ENCODE measurements at places on chromosomes 11 and 22.

DNA sequence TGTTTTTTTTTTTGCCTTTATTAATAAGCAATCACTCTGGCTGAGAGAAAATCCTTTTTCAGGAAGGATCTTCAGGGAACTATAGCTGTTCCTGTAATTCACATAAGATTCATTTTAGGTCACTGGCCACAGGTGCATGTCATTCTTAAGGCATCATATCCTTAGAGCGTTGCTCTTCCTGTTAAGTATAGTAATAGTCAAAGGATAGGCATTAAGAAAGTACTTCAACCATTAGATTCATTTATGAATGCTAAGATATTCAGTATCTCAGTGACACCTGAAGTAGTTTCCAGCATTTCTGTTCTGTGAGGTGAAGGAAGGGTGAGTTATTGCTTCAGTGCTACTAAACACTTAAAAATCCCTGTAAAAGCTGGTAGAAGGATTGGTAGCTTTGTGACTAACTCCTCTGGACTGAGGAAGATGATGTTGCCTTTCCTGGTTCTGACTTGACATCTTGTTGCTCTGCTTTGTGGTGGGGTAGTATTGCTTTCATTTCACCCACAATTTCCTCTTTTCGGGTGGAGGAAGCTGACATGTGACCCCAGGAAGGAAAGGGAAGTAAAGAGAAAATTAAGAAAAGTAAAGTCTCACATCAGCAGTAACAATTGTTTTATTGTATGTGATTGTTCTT lies 34.7 kb downstream of the RNF169 start:
- H3K36me3 ChIP-seq: no peaks in the 10 kb centered on the region
- peaks cover 10% of the 10 kb centered on the region for H3K4me1 ChIP-seq
- H3K27ac ChIP-seq: no peak overlapping the region
- H3K27me3 ChIP-seq: no peaks in the 10 kb centered on the region

DNA sequence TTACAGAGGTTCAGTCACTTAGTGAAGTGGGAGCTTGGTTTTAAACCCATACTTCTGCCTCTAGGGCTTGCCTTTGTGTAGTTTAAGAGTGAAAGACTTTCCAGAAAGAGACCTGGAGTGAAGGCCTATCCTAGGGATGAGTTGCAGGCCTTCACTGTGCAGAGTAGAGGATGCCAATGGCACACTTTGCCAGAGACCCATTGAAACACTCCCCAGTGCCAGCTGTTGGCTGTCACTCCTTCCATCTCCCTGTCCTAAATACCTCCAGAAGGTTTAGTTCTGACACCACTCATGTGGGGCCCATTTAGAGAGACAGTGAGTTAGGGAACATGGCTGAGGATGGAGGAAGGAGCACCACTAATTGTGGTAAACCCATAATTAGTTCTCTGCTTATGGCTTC lies 31.5 kb downstream of the NAV2 start:
- no peaks in the 10 kb centered on the region for H3K4me1 ChIP-seq
- H3K27me3 ChIP-seq: no peaks in the 10 kb centered on the region
- H3K36me3 ChIP-seq: no peaks in the 10 kb centered on the region
- no peak overlapping the region for H3K27ac ChIP-seq
- no peak for DNase-seq

GRCh38 chr11:125728969-125729368 lies 17.1 kb upstream of the PATE1 start:
- no peak overlapping the region for H3K27ac ChIP-seq
- peaks cover 24% of the 10 kb centered on the region for H3K27me3 ChIP-seq
- H3K4me1 ChIP-seq: no peaks in the 10 kb centered on the region
- H3K4me3 ChIP-seq: no peak overlapping the region
- no peaks in the 10 kb centered on the region for H3K36me3 ChIP-seq

DNA sequence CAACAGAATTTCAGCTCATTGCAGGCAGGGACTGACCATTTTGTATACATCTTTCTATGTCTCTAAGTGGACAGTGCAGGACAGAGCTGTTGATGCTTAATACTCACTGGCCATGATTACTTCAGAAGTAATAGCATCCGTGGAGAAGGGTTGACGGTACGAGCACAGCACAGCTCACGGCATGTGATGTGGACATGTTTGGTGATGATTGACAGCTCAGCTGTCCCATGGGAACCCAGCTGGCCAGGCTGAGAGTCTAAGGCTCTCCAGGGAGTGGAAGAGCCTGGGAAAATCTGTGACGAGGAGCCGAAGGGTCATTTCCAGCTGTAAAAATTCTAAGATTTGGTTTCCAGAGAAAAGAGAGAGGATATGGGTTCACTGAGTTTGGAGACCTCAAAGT lies 198.2 kb downstream of the SNX19 start:
- H3K27ac ChIP-seq: peak overlapping the region; percentile 96
- H3K27me3 ChIP-seq: peaks cover 6% of the 10 kb centered on the region
- no peaks in the 10 kb centered on the region for H3K36me3 ChIP-seq

DNA sequence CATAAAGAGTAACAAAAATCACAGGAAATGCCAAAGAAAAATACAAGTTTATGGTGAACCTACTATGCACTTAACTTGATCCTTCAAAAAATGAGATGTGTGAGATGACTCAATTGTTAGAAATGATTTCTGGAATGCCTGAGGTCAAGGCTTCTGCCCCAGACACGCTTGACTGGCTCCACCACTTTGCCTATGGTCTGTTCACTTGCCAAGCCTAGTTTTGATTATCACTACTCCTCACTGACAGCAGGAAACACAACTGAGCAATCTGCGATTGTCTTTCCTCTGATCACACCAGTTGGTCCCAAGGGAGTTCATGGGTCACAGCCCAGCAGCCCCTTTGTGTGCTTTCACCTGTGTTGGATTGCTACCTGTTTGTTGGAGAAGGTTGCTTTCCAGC lies 20.6 kb upstream of the PRDM10 start:
- H3K4me1 ChIP-seq: peaks cover 7% of the 10 kb centered on the region
- H3K36me3 ChIP-seq: no peaks in the 10 kb centered on the region
- no peak overlapping the region for H3K27ac ChIP-seq
- H3K4me3 ChIP-seq: no peak overlapping the region
- H3K27me3 ChIP-seq: no peaks in the 10 kb centered on the region

GRCh38 chr22:19497245-19497644 lies 17.5 kb downstream of the CDC45 start:
- H3K27me3 ChIP-seq: no peaks in the 10 kb centered on the region
- H3K27ac ChIP-seq: no peak overlapping the region
- no peak for DNase-seq

DNA sequence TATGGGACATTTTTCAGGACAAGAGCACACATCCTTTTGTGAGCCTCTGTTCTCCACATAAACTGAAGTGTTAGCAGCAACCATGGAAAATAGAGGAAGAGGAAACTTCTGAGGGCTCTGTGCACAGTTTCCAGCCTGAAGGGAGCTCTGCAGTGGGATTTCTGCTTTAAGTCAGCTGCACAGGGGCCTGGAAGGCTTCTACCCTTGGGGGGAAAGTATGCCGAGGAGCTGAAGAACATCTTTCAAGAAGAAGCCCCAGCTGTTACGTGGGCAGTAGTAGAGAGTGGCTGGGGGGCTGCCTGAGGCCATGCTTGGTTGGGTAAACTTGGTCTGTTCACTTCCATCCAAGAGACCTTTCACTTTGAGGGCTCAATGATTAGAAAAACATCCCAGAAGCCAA lies 82.7 kb upstream of the EED start:
- peaks cover 12% of the 10 kb centered on the region for H3K4me1 ChIP-seq
- H3K4me3 ChIP-seq: no peak overlapping the region
- DNase-seq: no peak
- no peaks in the 10 kb centered on the region for H3K27me3 ChIP-seq

- H3K27ac ChIP-seq: peak overlapping the region; percentile 93
- DNase-seq: no peak
- H3K4me1 ChIP-seq: peaks cover 36% of the 10 kb centered on the region
- peak overlapping the region; percentile 75 for H3K4me3 ChIP-seq
- H3K36me3 ChIP-seq: no peaks in the 10 kb centered on the region
Measured at GRCh38 chr11:130315354-130315970, 745 bp upstream of the ZBTB44 start.

- peaks cover 78% of the 10 kb centered on the region for H3K27me3 ChIP-seq
- H3K27ac ChIP-seq: no peak overlapping the region
- DNase-seq: no peak
Measured at GRCh38 chr22:22786301-22787115, 101.1 kb upstream of the IGLL5 start.

- no peak overlapping the region for H3K4me3 ChIP-seq
- H3K4me1 ChIP-seq: no peaks in the 10 kb centered on the region
- no peaks in the 10 kb centered on the region for H3K36me3 ChIP-seq
- H3K27ac ChIP-seq: no peak overlapping the region
- no peaks in the 10 kb centered on the region for H3K27me3 ChIP-seq
- no peak for DNase-seq
Measured at GRCh38 chr11:108965306-108966001, 300.6 kb downstream of the DDX10 start.

DNA sequence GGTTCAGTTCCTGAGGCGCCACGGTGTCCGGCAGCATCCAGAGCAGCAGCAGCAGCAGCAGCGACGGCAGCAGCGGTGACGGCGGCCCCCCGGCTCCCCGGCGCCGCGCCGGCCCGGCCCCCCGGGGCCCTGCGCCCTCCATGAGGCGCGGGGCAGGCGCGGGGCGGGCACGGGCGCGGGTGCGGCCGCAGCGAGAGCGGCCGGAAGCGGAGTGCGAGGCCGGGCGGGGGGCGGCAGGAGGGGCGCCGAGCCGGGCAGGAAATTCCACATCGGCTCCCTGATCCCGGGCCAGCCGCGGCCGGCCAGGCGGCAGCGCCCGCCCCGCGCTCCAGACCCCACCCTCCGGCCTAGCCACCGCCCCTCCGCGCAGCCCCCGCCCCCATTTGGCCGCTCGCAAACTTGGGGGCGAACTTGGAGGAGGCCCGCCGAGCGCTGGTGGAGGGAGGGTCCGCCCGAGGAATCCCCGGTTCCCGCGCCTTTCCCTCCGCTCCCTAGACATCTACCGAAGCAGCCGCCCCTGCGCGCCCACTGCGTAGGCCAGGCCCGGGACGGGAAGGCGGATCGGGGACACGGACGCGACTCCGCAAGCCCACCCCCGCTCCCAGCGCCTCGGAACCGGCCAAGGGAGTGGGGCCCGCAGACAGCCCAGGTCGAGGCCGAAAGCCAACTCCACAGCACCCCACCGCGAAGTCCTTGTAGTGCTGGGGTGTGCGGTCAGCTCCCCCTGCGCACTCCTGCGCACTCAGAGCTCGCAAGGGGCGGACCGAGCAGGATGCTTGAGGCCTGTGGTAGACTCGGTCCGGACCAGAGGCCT lies at the start of gene SCARF2:
SCARF2 (minus strand) TSS at position 213 of the 814 bp plus-strand sequence; CDS start at position 142, 71 bp downstream.
- no peaks in the 10 kb centered on the region for H3K27me3 ChIP-seq
- peak within 1 kb of the TSS; percentile 97 for H3K27ac ChIP-seq
- peaks cover 26% of the 10 kb centered on the region for H3K4me1 ChIP-seq
- peaks cover 6% of the 10 kb centered on the region for H3K36me3 ChIP-seq
- peak; percentile 68 for DNase-seq
- H3K4me3 ChIP-seq: peak within 1 kb of the TSS; percentile 95

DNA sequence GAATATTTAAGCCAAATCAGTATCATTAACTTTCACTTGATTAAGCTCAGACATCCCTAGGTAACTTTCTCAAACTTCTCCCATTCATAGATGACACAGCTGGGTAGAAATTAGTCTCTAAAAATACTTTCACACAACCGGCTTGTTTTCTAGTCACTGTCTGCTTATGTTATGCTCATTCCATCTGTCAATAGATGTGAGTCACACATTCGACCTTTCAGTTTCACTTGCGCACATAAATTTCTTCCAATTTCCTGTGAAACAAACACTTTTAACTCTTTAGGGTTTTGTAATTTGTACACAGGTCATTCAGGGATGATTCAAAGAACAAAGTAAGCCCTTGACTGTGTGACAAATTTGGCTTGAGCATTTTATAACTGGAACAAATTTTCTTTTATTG lies 723.0 kb downstream of the KCNA4 start:
- no peak overlapping the region for H3K4me3 ChIP-seq
- H3K36me3 ChIP-seq: no peaks in the 10 kb centered on the region
- no peak overlapping the region for H3K27ac ChIP-seq
- no peaks in the 10 kb centered on the region for H3K4me1 ChIP-seq

DNA sequence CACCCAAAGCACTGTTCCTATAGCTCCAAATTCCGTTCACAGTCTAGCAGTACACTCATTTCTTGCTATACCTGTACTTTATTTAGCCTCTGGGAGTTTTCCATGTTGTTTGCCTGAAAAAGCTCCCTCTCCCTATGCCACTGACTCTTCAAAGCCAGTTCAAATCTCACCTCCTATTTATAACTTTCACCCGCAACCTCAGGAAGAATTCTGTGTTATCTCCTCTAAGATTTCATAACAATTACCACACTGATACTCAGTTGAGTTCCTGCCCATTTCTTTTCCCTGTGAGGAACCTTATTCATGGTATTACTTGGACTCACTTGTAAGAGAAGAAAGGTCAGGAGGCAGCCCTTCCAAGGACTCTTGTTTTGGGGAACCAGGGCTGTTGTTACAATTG lies 25.2 kb downstream of the GDPD4 start:
- DNase-seq: no peak
- H3K4me3 ChIP-seq: no peak overlapping the region
- H3K4me1 ChIP-seq: no peaks in the 10 kb centered on the region
- no peaks in the 10 kb centered on the region for H3K36me3 ChIP-seq

GRCh38 chr11:83116015-83116641 lies 40.8 kb upstream of the PCF11 start:
- no peak overlapping the region for H3K4me3 ChIP-seq
- DNase-seq: no peak
- H3K4me1 ChIP-seq: peaks cover 5% of the 10 kb centered on the region
- H3K27ac ChIP-seq: no peak overlapping the region
- H3K36me3 ChIP-seq: no peaks in the 10 kb centered on the region
- H3K27me3 ChIP-seq: no peaks in the 10 kb centered on the region

DNA sequence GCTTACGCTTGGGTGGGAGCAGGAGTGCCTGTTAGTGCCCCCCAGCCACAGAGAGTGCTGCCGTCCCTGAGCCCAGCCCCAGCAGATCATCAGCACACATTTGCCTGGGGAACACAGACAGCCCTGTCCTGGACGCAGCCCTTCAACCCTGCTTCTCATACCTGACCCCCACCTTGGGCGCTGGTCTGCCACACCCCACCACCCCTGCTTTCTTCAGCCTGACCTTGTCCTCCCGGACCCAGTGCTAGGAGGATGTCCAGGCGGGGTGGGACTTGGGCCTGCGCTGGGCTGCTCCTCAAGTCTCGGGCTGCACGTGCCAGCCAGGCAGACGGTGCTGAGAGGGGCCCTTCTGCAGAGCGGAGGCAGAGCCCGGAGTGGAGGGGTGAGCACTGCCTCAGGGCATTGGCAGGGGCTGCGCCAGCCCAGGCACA lies 119.2 kb downstream of the KCNQ1OT1 start:
- no peak overlapping the region for H3K27ac ChIP-seq
- no peak overlapping the region for H3K4me3 ChIP-seq
- DNase-seq: peak; percentile 36
- H3K27me3 ChIP-seq: peaks cover under 1% of the 10 kb centered on the region
- H3K4me1 ChIP-seq: peaks cover 28% of the 10 kb centered on the region
- no peaks in the 10 kb centered on the region for H3K36me3 ChIP-seq

GRCh38 chr11:6737872-6738466 lies 33.8 kb downstream of the OR2AG2 start:
- H3K4me1 ChIP-seq: peaks cover 2% of the 10 kb centered on the region
- peaks cover 17% of the 10 kb centered on the region for H3K27me3 ChIP-seq
- no peak overlapping the region for H3K4me3 ChIP-seq

Measured in mesothelial cell of epicardium (in vitro differentiated cells).